Activated CD8-positive, alpha-beta memory T cell treated with anti-CD3 and anti-CD28 coated beads for 4 hours (primary cell): ENCODE measurements at places on chromosomes 4 and X.

- DNase-seq = no peak
Observed at GRCh38 chr4:110944501-110944900, 321.6 kb upstream of the PITX2 start.

DNA sequence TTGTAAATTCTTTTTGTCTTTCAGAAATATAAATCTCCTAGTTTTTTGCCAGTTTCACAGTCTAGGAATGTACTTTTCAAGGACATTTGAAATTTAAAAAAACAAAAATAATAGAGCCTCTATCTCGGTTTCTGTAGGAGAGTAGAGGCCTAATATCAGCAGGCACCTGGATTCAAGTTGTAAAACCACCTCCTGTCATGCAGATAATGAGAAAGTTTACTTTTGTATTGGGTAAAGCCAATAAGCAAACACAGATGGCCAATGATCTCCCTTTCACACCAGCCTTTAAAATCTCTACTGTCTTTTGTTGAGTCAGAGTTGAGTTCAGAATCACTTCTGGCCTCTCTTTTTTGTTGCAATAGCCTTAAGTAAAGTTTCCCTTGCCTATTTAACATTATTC lies 1499.9 kb downstream of the PCDH18 start:
- no peak for DNase-seq

DNA sequence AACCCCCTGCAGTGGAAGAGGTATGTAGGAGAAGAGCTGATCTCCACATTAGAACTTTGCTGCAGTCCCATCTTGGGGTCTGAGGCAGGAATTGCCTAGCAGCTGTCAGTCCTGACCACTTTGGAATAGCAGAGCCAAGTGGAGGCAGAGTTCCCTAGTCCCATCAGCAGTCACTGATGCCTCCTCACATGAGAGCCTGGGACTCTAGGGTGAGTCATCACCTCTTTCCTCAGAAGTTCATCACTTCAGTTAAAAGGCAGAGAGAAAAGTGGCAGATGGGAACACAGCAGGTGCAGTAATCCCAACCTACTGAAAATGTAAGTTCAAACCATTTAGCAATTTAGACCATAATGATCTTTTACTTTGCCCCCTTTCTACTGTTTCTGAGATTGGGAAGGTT lies 73.9 kb upstream of the MED14 start:
- DNase-seq = no peak

DNA sequence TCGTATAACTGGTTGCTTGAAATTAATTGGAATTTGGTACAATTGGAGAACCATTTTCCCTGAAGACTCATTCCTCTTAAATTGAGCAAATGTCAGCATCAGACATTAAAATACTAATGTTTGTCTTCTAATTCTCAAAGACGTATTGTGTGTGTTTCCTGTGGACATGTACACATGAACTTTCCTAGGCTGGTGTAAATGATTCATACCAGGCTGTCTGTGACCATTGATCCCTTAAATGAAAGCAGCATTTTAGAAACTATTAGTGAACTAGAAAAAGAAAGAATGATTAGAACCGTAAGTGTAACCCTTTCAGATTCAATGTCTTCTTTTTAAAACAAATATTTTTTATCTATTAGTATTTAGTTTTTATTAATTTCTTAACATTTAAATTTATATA lies 332.9 kb downstream of the PPP3CA start:
- no peak for DNase-seq

DNA sequence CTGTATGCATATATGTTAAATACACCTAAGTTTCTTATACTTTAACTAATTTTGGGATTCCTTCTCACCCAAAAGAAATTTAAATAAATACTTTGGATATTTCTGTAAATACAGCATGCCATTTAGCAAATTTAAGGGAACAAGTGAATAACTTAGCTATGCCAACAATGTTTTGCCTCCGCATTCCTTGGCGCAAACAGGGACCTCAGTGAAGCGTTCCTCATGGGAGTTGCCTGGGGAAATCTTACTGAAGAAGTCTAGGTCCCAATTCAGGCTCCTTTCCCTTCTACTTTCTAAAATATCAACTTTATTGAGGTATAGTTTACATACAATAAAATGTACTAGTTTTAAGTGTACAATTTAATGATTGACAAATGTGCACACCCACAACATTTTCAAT lies 25.0 kb downstream of the COL4A5 start:
- no peak for DNase-seq
